ENCODE measurements at places on chromosomes 4 and X.

GRCh38 chr4:147057611-147058190 is 112.0 kb upstream of the TTC29 start:
- peak overlapping the region; percentile 26 for H3K4me3 ChIP-seq
- no peaks in the 10 kb centered on the region for H3K36me3 ChIP-seq
- H3K27me3 ChIP-seq: no peaks in the 10 kb centered on the region
- DNase-seq: no peak

- no peak overlapping the region for H3K4me3 ChIP-seq
- H3K27ac ChIP-seq: no peak overlapping the region
- H3K4me1 ChIP-seq: peaks cover 12% of the 10 kb centered on the region
- no peak for DNase-seq
- H3K27me3 ChIP-seq: no peaks in the 10 kb centered on the region
Observed at GRCh38 chr4:147865926-147866325, 134.0 kb downstream of the ARHGAP10 start.

DNA sequence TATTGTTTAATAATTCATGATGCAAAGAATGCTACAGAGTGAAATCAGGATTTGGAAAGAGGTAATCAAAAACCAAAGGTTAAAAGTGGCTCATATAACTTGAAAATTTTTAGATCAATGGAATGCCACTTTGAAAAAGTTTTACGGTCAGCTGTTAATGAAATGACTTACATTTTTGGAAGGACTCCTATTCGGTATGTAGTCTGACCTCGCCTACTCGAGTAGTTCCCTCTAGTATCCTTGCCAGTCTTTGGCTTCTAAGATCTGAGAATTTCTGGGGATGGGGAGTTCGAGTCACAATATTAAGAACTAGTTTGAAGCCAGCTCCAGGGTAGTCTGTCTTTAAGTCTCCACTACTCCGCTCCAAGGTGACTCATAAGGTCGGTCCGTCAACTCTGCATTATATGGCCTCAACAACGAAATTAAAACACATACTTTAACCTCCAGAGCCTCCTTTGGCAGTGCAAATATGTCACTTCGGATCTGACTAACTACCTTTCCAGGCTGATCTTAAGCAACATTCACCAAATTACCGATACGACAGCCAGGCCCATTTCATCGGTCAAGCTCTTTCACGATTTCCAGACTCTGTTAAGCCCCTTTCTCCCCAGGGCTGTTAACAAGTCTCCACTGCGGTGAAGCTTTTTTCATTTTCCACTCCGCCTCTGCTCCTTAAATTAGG is 733 bp upstream of the NAA15 start:
- H3K4me1 ChIP-seq: peaks cover 37% of the 10 kb centered on the region
- no peaks in the 10 kb centered on the region for H3K36me3 ChIP-seq
- no peaks in the 10 kb centered on the region for H3K27me3 ChIP-seq
- H3K4me3 ChIP-seq: peak overlapping the region; percentile 89

DNA sequence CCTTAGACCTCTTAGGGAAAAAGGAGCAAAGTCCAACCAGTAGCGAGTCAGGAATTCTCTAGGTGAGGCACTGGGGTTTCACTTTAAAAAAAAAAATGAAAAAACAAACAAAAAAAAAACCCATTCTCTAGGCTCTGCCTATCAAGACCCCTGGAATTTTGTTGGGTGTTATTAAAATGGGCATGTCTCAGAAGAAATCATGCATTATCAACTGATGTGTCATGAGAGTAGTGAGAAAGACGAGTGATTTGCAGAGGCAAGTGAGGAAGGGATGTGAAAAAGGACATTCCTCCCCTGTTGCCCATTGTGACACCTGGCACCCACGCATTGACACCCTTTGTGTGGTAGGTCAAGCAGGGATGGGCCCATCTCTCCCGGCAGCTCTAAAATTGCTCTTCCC is 78.9 kb downstream of the AASDH start:
- H3K27ac ChIP-seq: no peak overlapping the region
- DNase-seq: no peak
- H3K4me1 ChIP-seq: no peaks in the 10 kb centered on the region
- no peaks in the 10 kb centered on the region for H3K36me3 ChIP-seq
- no peak overlapping the region for H3K4me3 ChIP-seq
- H3K27me3 ChIP-seq: no peaks in the 10 kb centered on the region

GRCh38 chr4:1547131-1547855 is 136.8 kb downstream of the FAM53A start:
- no peaks in the 10 kb centered on the region for H3K27me3 ChIP-seq
- no peak for DNase-seq
- H3K4me3 ChIP-seq: no peak overlapping the region
- H3K27ac ChIP-seq: no peak overlapping the region
- no peaks in the 10 kb centered on the region for H3K36me3 ChIP-seq

- no peak overlapping the region for H3K4me3 ChIP-seq
- H3K27ac ChIP-seq: no peak overlapping the region
- H3K4me1 ChIP-seq: no peaks in the 10 kb centered on the region
- no peak for DNase-seq
- H3K27me3 ChIP-seq: no peaks in the 10 kb centered on the region
Observed at GRCh38 chrX:6708676-6709380, 173.9 kb upstream of the VCX3A start.

DNA sequence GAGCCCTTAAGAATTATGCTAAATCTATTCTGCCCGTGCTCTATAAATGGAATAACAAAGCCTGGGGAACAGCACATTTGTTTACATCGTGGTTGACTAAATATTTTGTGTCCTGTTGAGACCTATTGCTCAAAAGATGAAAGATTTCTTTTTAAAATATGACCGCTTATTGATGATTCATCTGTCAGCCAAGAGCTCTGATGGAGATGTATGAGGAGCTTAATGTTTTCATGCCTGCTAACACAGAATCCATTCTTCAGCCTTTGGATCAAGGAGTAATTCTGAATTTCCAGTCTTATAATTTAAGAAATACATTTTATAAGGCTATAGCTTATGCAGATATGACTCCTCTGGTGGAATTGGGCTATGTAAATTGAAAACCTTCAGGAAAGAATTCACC is 271.3 kb upstream of the FAT4 start:
- DNase-seq: no peak
- H3K27ac ChIP-seq: no peak overlapping the region
- no peaks in the 10 kb centered on the region for H3K27me3 ChIP-seq
- no peak overlapping the region for H3K4me3 ChIP-seq
- H3K4me1 ChIP-seq: no peaks in the 10 kb centered on the region
- H3K36me3 ChIP-seq: no peaks in the 10 kb centered on the region

DNA sequence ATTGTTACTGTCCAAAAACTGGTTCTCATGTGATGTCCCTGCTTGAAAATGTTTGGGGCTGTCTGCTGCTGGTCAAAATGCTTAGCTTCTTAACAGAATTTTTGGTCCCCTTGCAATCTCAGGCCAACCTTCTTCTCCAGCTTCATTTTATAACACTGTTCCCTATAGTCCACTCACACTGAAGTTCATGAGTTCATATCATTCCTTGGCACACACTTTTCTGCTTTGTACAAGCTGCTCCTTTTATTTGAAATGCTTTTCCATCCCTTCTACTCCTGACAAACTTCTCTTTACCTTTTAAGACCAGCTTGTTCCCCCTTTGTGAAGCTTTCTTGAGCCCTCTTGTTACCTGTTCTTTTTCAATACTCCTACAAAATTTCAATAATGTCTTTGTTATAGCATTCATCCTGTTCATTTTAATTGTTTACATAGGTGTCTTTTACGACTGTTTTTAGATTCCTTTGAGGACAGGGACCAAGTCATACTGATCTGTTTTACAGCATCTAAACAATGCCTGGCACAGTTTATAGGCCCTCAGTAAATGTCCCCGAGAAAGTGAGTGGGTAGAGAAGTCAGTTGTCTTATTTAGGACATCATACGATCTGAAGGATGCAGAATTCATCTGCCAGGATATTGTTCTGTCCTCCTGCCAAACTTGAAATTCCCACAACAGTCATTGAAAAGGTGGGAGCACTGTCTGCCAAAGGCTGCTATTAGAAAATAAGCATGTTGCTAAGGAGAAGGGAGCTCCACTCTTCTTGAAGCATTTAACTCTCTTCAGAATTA is 134.4 kb upstream of the BMPR1B start:
- DNase-seq: no peak
- H3K27me3 ChIP-seq: no peaks in the 10 kb centered on the region
- peaks cover 10% of the 10 kb centered on the region for H3K36me3 ChIP-seq
- no peak overlapping the region for H3K27ac ChIP-seq
- no peaks in the 10 kb centered on the region for H3K4me1 ChIP-seq

DNA sequence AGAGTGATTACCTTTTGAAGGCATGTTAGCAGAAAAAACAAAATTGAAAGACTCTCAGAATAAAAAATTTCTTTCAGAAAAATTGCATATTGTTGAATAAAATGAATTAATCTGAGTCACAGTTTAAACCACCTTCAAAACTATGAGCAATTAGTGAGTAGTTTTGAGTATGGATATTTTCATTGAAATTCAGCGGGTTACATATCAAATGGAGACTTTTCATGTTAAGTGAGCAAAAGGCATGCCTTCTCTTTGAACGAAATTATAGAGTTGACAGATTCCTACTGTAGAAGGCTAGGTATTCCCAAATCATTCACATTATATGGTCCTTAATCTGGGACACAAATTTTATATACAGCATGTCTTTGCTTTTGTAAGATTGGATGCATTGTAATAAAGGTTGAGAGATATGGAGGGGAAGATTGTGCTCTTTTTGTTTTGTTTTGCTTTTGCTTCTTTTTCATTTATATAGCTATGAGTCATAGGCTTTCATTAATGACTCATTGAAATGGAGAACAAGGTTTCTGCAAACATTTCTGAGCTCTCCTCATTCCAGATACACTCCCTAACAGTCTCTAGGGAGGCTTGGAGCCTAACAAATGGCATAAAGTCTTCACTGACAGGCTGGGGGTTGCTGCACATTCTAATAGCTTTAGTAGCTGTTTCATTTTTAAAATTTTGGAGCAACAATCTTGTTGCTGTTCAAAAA is 21.6 kb downstream of the PCDH18 start:
- H3K4me3 ChIP-seq: no peak overlapping the region
- H3K36me3 ChIP-seq: no peaks in the 10 kb centered on the region
- no peaks in the 10 kb centered on the region for H3K4me1 ChIP-seq

DNA sequence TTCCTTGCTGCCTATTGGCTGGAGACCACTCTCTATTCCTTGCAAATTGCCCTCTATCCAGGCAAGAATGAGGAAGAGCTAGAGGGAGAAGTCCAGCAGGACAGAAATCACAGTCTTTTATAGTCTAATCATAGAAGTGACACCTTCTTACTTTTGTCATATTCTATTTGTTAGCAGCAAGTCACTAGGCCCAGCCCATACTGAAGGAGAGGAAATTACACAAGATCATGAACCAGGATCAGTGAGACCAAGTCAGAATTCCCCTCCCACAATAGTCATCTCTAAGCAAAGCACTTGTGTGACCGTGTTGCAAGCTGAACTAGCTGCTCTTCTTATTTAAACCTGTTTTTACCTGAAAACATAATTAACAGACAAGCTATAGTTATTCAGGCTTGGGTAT is 317.7 kb downstream of the INPP4B start:
- no peaks in the 10 kb centered on the region for H3K4me1 ChIP-seq
- H3K36me3 ChIP-seq: no peaks in the 10 kb centered on the region
- no peak overlapping the region for H3K4me3 ChIP-seq
- H3K27ac ChIP-seq: no peak overlapping the region
- no peak for DNase-seq

DNA sequence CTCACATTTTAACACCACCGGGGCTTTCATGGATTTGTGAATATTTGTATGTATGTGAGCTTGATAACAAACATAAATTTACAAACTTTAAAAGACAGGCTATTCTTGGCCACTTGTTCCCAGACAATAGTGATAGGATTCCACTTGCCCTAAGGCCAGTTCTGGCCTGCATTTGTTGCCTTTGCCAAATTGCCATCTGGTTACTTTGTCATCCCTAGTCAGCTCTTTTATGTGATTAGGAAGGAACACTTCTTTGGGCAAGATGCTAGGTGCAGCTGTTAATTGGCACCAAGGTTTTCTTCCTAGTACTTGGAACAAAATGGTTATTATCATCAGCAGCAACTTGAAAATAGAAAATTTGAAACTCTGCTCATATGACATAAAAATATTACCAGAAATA is 63.3 kb downstream of the CCSER1 start:
- H3K4me3 ChIP-seq: no peak overlapping the region
- no peaks in the 10 kb centered on the region for H3K4me1 ChIP-seq
- H3K27me3 ChIP-seq: no peaks in the 10 kb centered on the region
- no peak overlapping the region for H3K27ac ChIP-seq
- no peaks in the 10 kb centered on the region for H3K36me3 ChIP-seq

GRCh38 chrX:68992821-68993397 is 164.1 kb downstream of the EFNB1 start:
- no peak for DNase-seq
- H3K4me1 ChIP-seq: no peaks in the 10 kb centered on the region
- no peaks in the 10 kb centered on the region for H3K36me3 ChIP-seq
- no peak overlapping the region for H3K27ac ChIP-seq
- no peaks in the 10 kb centered on the region for H3K27me3 ChIP-seq
- H3K4me3 ChIP-seq: no peak overlapping the region

DNA sequence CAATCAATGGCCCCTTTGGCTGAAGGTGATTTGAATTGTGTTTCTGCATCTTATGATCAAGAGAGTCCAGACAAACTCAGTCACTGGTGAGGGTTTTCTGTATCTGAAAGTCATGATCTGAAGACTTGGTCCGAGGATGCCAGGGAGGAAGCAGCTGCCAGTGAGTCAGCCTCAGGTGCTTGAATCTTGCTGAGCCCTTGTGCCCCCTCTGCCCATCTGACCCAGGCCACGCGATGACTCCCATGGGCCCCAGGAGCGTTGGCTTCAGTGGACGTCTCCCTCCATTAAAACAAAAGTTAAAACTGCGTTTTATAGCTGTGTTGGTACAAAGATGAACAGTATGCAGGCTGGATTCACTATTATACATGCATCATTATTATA is 62.0 kb downstream of the HTRA3 start:
- no peak overlapping the region for H3K4me3 ChIP-seq
- H3K27me3 ChIP-seq: no peaks in the 10 kb centered on the region
- no peaks in the 10 kb centered on the region for H3K4me1 ChIP-seq
- peak overlapping the region; percentile 42 for H3K27ac ChIP-seq

- no peak overlapping the region for H3K4me3 ChIP-seq
- H3K27ac ChIP-seq: no peak overlapping the region
- DNase-seq: no peak
- no peaks in the 10 kb centered on the region for H3K4me1 ChIP-seq
- no peaks in the 10 kb centered on the region for H3K27me3 ChIP-seq
- no peaks in the 10 kb centered on the region for H3K36me3 ChIP-seq
Observed at GRCh38 chr4:41631523-41631922, 93.6 kb downstream of the LIMCH1 start.

DNA sequence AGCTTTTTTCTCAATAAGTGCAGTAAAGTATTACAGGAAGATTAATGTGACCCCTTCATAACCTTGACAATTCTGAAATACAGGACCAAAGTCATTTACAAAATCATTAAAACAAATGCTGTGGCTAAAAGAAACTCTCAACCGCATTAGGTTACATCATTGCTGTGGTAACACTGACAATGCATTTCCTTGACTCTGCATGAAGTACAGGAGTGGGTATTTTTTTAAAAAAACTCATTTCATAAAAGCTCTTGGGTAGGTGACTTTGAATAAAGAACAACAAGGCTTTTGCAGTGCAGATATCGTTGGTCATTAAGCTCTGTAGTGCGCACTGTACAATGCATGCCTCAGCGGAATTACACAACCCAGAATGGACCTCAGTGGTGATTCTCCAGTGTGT is 23.4 kb upstream of the XK start:
- no peak overlapping the region for H3K27ac ChIP-seq
- no peaks in the 10 kb centered on the region for H3K36me3 ChIP-seq
- no peak for DNase-seq

- no peak overlapping the region for H3K4me3 ChIP-seq
- no peaks in the 10 kb centered on the region for H3K4me1 ChIP-seq
- DNase-seq: no peak
- no peaks in the 10 kb centered on the region for H3K27me3 ChIP-seq
- no peaks in the 10 kb centered on the region for H3K36me3 ChIP-seq
Observed at GRCh38 chr4:172553216-172553615, 615.4 kb upstream of the GALNT7 start.

Measured in spleen (tissue), 13 donors.